ENCODE measurements at places on chromosomes 3 and 15.

GRCh38 chr15:62742409-62743171, 300.0 kb upstream of the TPM1 start:
- no peak for DNase-seq

DNA sequence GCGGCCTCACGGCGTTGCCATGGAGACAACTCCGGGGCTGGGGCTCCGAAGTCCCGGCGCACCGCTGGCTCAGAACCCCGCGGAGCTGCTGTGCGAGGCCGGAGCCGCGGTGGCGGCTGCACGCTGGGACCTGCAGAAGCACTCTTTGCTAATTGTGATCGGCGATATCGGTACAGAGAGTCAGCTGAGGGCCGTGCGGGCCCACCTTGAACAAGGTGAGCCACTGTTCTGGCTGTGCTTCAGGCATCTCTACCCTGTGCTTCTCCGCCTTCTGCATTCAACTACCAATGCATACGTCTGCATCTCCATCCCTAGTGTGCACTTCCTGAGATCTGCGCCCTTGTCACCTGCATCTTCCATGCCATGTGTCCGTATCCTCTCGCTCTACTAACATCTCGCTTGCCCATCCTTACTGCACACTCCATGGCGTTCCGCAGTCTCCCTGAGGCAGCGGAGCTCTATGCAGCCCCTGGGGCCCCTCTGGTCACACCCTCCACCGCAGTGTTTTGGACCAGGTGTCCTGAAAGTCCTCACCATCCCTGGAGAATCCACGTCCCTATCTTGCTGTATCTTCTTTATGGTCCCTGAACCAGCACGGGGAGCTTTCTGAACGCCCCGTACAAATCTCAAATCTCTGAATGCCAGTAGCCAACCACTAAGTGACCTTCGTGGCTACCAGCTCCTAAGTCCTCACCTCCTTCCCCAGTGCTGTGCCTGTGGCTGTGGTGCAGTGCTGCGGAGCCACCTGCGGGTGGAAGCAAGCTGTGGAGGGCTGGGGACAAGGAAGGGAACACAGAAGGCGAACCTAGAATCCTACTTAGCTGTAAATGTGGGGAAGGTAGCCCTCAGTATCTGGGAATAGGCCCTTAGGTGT, 6.2 kb upstream of the MAP1A start:
- no peak for DNase-seq

DNA sequence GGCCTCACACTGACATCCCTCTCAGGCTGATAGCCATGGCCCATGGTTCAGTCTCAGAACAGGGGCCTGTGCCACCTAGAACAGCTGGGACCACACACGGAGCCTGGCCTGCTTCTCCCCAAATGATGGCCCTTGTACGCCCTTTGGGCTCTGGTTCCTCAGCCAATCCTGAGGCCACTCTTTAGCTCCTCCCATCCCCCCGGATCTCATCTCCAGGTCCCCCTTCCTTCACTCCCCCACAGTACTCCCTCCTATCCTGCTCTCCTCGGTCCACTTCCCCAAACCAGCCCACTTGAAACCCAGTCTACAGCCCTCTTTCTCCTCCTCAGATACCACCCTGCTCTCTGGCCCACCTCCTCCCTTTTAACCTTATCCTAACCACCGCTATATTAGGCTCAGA, 17.8 kb upstream of the ZFYVE19 start:
- no peak for DNase-seq

- no peak for DNase-seq
These were observed 105.5 kb downstream of the ATG7 start for GRCh38 chr3:11377719-11378118.

GRCh38 chr15:29822684-29823459, 604 bp upstream of the TJP1 start:
- DNase-seq = no peak

DNA sequence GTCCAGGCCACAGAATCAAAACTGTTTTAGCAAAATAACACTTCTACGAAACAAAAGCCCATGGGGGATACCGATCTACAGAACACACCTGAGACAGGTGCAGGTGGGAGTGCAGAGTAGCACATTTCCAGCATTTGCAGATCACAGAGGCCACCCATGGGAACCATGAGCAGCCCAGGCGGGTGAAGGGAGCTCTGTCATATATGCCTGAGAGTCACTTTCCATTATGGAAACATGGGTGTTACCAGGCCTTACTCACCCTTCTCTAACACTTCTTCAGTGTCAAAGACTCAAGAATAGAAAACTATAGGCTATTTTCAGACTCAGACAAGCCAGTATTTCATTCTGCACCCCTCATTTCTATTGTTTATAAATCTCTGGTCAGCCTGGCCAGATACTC, 3.5 kb downstream of the PLA1A start:
- no peak for DNase-seq

DNA sequence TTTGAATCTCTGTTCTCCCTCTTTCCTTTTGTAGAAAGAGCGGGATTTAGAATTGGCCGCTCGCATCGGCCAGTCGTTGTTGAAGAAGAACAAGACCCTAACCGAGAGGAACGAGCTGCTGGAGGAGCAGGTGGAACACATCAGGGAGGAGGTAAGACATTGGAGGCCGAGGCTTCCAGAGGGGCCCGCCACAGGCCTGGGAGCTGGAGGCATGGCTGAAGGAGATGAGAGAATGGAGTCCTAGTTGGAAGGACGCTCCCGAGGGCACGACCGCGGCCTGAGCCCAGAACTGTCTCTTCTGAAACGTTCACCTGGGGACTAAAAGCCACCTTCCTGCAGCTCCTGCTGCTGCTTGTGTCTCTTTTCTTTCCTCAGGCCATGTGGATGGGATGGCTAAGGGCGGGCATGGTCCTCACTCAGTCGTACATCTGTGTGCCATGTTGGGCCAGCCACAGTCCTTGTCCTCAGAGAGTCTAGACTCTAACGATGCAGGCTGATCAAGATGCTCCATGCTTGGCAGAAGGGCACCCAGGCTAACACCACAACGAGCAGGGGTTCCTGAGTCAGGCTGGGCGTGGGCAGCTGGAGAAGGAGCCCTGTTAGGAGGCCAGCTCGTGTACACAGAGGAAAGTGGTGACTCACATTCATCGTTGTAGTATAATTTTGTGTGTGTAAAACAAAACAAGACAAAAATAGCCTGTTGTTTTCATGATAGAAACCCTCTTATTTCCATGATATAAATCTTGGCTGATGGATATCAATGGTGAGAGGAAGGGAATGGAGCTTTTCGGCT, 81.1 kb downstream of the CCK start:
- DNase-seq = no peak

DNA sequence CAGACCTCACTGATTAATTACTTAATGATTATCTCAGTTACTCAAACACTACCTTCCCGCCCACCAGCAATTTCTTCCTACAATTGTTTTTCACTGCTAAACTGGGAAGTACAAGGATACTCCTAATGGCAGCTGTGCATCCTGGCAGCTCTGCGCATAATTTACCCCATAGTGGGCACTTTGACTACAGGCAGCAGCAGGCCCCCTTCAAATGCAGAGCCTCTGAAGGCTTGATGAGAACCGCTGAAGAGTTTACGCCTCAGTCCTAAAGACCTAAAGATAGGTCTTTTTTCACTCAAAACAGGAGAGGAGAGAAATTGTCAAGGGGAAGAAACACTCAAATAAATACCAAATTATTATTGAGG, 10.7 kb downstream of the CCDC32 start:
- no peak for DNase-seq

- DNase-seq = no peak
These were observed 2.0 kb downstream of the IFRD2 start for GRCh38 chr3:50290161-50290641.

GRCh38 chr3:97959872-97960271, 12.4 kb downstream of the RIOX2 start:
- no peak for DNase-seq

GRCh38 chr15:55860468-55860867, 117.5 kb upstream of the PRTG start:
- DNase-seq = no peak

GRCh38 chr3:129016356-129016719, 15.2 kb downstream of the EFCC1 start:
- DNase-seq = peak; percentile 68

- no peak for DNase-seq
These were observed 22.6 kb upstream of the EHD4 start for GRCh38 chr15:41994772-41995475.

DNA sequence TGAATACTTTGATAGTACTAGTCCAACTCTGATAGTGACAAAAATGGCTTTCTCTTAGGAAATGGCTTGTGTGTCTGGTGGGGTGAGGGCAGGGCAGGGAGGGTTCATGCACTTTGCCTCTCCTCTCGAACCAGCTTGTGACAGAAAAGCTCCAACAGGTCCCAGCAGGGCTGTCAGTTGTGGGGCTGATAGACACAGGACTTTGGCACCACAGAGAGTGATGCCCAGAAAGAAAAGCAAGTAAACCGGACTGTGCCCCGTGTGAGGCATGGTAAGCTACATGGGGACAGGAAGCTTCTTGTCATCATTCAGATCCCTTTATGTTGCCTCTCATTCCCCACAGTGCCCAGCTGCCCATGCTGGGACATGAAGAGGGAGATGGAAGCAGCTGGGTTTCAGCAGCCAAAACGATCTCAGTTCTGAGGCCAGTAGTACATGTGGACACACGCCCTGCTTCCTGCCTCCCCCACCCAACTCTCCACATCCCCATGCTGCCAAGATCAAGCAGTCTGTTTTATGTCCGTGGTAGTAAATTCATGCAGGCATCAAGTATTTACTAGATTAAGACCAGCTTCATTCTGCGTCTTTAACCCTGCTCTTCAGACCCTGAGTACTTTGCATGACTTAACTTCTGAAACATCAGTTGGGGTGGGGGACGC, 29.7 kb upstream of the LIPC start:
- DNase-seq = no peak

DNA sequence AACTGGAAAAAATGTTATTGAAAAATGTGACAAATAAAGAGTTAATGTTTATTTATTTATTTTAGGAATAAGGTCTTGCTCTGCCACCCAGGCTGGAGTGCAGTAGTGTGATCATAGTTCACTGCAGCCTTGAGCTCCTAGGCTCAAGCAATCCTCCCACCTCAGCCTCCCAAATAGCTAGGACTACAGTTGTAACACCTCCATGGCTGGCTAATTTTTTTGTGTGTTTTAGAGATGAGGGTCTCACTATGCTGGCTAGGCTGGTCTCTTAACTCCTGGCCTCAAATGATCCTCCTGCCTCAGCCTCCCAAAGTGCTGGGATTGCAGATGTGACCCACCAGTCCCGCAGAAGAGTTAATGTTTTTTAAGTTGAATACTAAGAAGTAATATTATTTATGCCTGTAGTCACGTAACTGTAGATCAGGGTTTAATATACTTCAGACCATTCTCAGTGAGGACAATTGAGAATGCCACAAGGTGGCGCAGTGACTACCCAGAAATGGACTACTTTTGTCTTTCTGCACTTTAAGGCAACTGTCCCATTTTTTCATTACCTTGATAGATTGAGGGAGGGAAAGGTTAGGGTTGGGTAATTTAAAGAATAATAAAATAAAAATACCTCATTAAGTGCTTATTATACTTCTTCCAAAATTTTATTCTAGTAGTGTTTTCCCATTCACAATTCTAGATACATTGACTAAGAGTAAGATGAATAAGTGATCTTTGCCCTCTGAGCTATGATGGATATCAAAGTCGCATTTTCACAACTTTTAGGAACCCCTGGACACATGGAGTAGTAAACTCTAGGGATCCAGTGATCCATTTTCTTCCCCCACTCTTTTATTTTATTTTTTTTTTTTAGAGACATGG, 6.0 kb downstream of the MUC13 start:
- DNase-seq = peak; percentile 53

- DNase-seq = no peak
These were observed 1.9 kb downstream of the ZBTB47 start for GRCh38 chr3:42655331-42655888.

DNA sequence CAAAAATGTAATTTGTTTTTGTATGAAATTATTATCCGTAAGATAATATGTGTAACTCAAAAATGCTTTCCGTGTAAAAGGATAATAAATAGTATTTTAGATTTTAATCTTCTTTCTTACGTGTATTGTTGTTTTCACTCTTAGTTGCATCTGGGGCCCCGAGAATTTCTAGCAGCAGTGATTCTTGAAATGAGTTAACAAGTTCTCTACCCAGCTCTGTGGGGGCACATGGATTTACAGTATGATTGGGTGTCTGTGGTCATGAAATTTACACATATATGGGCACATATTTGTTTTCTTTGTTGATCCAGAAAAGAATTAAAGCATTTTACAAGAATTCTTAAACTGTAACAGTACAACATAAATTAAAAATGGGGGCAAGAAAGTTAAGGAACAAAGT, 145.9 kb upstream of the LRRFIP2 start:
- no peak for DNase-seq

DNA sequence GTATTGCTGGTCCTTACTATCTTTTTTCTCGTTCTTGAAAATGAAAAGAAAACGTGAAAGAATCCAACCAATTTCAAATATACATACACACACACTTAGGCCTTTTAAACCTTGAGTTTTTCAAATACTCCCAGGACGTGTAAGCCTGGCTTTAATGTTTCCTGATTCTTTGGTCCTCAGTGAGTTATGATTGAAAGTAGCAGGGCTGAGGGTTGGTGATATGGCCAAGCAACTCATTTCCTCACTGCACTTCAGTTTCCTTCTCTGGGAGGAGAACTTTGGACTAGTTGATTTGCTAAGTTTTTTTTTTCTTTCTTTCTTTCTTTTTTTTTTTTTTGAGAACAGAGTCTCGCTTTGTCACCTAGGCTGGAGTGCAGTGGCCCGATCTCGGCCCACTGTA, 34.6 kb downstream of the CHD2 start:
- no peak for DNase-seq

GRCh38 chr3:184362668-184363546, 1.4 kb downstream of the POLR2H start:
- peak; percentile 96 for DNase-seq

DNA sequence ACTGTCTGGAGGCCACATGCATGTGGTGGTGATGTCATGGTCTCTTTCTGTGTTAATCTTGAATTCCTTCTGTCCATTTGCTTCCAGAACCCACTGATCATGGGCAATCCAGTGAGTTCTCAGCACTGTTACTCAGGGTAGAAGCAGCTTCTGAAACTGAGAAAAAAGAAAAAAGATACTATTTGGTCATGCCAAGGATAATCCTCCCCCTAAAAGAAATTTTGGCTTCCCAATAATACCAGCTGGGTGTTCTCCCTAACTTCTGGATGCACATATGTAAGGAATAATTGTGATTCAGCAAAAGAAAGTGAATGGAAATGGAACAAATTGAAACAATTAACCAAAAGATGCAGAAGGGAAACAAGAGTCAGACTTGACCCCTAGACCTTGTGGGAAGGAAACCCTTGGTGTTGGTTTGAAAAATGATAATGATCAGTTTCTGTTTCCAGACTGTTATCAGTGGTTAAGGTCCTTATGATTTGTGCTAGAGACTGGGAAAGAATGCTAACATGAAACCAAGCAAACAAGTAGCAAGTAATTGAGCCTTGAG, 92.3 kb downstream of the RBMS3 start:
- DNase-seq = no peak

DNA sequence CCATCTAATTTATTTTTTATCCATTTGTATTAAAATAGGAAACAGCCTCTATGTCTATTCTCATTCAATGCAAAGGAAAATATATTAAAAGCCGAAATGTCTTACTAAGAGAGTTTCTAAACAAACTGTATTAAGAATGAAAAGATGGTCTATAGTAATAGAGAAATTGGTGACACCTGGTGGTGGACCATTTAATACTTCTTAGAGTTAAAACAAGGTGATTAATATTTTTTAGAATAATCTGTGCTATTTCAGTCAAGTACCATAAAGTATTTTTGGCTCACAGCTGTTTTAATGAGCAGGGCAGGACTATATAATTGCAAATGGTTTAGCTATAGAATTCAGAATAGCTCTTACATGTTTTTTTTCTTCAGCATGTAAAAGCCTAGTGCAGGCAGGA, 55.7 kb downstream of the SYNPR start:
- DNase-seq = no peak

GRCh38 chr3:39278616-39278935, 1.3 kb downstream of the CX3CR1 start:
- no peak for DNase-seq
